ENCODE measurements at places on chromosomes 4 and X.

GRCh38 chr4:123418351-123418931, 21.8 kb downstream of the SPRY1 start:
- DNase-seq, result peak; percentile 76

- no peak for DNase-seq
Observed at GRCh38 chr4:32488690-32489089, 1768.5 kb downstream of the PCDH7 start.

- no peak for DNase-seq
Observed at GRCh38 chrX:153342762-153343558, 9.0 kb downstream of the ZNF275 start.

GRCh38 chr4:145501051-145501660, 19.5 kb downstream of the SMAD1 start:
- no peak for DNase-seq

DNA sequence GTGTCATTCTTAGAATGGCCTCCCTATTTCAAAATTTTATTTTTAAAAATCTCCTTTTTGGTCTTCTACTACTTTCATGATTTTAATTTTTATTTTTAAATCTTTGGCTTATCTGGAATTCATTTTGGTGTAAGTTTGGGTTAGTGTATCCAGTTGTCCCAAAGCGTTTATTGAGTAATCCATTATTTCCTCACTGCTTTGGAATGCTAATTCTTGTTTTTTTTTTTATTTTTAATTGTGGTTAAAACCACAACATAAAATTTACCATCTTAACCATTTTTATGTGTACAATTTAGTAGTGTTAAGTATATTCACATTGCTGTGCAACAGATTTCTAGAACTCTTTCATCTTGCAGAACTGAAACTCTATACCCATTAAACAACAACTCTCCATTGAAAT, 8.7 kb downstream of the CITED1 start:
- peak; percentile 25 for DNase-seq

GRCh38 chrX:41189156-41189555, 103.9 kb downstream of the USP9X start:
- DNase-seq, result no peak
